ENCODE measurements at places on chromosomes 7 and 10. TPM values are rescaled to one million over a fixed set of nuclear protein-coding genes. Genes with fewer than 3 reads are reported as not detected.

DNA sequence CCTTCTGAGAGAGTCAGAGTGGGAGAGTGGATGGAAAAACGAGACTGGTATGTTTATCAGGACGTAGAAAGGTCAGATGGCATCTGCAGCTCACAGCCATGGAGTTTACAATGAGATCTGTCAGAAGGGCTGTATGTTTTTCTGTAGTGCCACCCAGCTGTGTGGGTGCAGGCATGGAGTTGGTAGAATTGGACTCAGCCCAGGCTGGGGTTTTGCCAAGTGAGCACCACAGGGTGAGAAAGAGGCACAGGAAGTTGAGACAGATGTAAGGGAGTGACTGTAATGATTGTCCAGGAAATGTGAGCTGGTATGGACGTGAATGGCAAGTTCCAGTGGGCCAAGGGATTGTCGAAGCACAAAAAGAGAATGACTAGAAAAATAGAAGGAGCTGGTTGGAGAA is 9.1 kb upstream of the ZYX start:
- H3K27ac ChIP-seq = peak overlapping the region; percentile 79
- no peaks in the 10 kb centered on the region for H3K36me3 ChIP-seq
- no peaks in the 10 kb centered on the region for H3K27me3 ChIP-seq
- peak; percentile 82 for DNase-seq
- no peak overlapping the region for H3K4me3 ChIP-seq

DNA sequence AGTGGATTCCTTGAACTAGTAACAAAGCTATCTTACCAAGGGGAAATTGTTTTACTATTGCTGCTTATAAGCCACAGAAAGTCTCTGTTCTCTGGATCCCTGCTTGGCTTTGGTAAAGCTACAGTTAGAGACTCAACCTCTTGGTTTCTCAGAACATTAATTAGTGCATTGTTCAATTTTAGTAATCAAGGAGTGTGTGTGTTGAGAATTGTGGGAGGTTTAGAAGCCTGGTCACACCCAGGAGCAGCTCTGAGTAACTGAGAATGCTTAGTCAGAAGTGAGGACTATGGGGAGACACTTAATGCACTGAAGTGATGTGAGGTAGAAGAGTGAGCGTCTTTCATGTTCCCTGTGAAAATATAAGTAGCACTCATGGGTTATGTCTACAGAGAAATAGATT is 8.2 kb upstream of the ACTA2 start:
- no peaks in the 10 kb centered on the region for H3K36me3 ChIP-seq
- DNase-seq = no peak
- H3K4me3 ChIP-seq = no peak overlapping the region
- H3K27me3 ChIP-seq = no peaks in the 10 kb centered on the region
- H3K4me1 ChIP-seq = peaks cover 24% of the 10 kb centered on the region
- no peak overlapping the region for H3K27ac ChIP-seq

DNA sequence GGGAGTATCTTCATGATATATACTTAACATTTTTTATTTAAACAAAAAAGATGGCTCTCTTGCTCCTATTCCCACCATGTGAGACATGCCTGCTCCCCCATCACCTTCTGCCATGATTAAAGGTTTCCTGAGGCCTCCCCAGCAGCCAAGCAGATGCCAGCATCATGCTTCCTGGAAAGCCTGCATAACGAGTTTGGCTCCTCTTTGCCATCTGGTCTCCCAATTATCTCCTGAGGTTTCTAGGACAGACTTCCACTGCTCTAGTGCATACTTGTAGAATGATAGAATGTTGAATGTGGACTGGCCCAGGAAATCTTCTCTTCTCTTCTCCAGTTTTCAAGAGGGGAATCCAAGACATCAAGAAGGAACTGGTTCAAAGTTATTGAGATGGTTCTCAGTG is 45.9 kb upstream of the ELAPOR2 start:
- DNase-seq = no peak
- H3K27me3 ChIP-seq = peaks cover 18% of the 10 kb centered on the region
- H3K4me1 ChIP-seq = no peaks in the 10 kb centered on the region
- no peak overlapping the region for H3K27ac ChIP-seq
- H3K4me3 ChIP-seq = no peak overlapping the region

DNA sequence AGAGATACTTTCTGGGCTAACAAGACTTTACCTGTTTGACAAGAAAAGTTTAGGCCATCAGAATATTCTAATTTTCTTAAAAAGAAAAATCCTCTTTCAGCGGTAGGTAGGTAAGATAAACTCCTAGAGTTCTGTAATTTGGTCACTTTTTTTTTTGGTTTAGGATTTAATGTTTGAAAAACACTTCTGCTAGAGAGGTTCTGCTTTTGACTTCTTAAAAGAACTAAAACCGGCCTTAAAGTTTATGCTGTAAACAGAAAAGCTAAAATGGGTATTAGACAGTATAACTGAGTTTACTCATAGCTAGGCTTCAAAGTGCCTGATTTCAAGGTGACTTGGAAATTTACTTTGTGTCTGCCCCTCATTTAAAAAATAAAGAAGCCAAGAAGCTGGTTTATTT is 21.7 kb upstream of the KMT2E start:
- DNase-seq = no peak

DNA sequence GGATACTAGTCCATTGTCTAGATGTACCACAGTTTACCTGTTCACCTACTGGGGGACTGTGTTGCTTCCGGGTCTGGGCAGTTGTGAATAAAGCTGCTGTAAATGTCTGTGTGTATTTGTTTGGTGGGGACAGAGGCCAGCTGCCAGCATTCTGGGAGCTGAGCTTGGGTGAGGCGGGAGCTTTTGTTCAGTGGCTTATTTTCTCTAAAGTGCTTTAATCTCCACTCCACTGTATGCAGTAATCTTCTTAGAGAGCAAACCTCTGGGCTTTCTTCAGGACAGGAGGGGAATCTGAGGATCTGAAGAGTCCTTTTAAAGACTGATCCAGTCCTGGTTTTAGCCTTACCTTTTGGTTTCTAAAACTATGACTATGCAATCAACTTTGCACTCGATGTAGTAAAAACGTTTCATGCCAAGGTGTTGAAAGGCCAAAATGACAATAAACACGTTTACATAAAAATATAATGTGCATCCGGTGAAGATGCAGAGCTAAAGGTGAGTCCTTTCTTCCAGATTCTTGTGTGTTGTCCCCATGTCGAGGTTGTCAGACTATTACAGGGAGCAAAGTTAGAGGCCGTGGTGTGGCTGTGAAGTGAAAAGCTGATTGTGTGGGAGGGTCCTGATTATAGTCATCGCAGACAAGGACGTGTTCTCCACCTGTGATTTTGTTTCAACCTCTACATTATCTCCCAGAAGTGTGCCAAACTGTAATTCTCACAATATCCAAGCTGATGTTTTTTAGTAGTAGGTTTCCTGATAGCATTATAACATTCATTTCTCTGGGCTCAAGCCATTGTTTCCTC is 279.8 kb downstream of the CAMK1D start:
- no peak overlapping the region for H3K27ac ChIP-seq
- H3K4me3 ChIP-seq = no peak overlapping the region
- peak; percentile 14 for DNase-seq

- H3K27me3 ChIP-seq = no peaks in the 10 kb centered on the region
- H3K36me3 ChIP-seq = peaks cover 13% of the 10 kb centered on the region
- DNase-seq = no peak
- peaks cover 68% of the 10 kb centered on the region for H3K4me1 ChIP-seq
- H3K27ac ChIP-seq = peak overlapping the region; percentile 1
- no peak overlapping the region for H3K4me3 ChIP-seq
Measured at GRCh38 chr10:102777711-102778453, 34.1 kb downstream of the WBP1L start.

GRCh38 chr10:5645375-5645774 is 21.0 kb downstream of the ASB13 start:
- no peak overlapping the region for H3K27ac ChIP-seq
- no peak for DNase-seq
- H3K4me3 ChIP-seq = no peak overlapping the region
- peaks cover 10% of the 10 kb centered on the region for H3K36me3 ChIP-seq

Gene LANCL2
- 10.7 TPM for total RNA-seq

Gene FAM25G
- not detected for total RNA-seq

DNA sequence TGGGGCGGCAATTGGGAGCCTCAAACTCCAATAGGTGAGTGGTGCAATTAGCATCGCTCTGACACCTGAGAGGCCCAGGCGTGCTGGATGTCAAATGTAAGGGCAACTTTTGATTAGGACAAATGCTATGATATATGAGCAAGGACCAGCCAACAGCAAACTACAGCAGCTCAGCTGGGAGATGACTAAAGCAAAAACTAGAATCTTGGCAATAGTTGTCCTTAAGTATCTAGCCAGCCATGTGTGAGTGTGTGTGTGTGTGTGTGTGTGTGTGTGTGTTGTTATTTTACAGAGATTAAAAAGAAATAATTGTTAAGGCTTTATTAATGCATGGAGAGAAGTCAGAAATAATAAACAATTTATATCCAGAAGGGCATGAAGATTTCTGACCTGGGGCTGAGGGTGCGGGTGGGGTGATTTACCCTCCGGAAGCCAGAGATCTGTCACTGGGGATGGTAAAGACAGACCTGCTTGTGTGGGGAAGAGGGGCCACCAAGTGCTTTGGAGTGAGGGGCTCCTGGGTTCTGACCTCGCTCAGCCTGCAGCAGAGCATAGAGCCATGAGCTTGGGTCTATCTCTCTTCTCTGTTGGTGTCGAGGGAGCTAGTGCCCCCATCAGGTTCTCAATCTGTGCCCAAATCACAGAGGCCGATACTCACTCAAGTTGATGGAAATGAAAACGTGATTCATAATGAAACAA is 77.3 kb downstream of the EMX2 start:
- peaks cover 18% of the 10 kb centered on the region for H3K27me3 ChIP-seq
- H3K36me3 ChIP-seq = no peaks in the 10 kb centered on the region
- no peak overlapping the region for H3K27ac ChIP-seq
- no peak for DNase-seq

- H3K27ac ChIP-seq = no peak overlapping the region
- H3K36me3 ChIP-seq = no peaks in the 10 kb centered on the region
- no peak overlapping the region for H3K4me3 ChIP-seq
- no peak for DNase-seq
Measured at GRCh38 chr7:2707481-2707880, 19.5 kb downstream of the AMZ1 start.

DNA sequence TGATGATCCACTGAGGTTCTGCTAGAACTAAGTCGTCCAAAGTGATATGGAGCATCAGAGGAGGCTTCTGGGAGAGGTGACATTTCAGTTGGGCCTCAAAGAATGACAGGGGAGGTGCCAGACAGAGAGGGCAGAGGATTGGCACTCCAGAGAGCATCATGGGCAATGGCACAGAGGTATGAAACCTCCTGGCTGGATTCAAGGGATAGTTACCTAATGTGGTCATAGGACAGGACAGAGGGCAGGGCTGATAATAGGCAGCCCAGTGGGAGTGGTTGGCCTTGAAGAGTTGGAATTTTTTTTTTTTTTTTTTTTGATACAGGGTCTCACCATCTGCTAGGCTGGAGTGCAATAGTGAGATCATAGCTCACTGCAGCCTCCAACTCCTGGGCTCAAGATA is 7.6 kb downstream of the SRRM3 start:
- H3K4me3 ChIP-seq = no peak overlapping the region
- H3K27ac ChIP-seq = no peak overlapping the region
- DNase-seq = no peak
- H3K27me3 ChIP-seq = peaks cover 10% of the 10 kb centered on the region
- no peaks in the 10 kb centered on the region for H3K36me3 ChIP-seq

DNA sequence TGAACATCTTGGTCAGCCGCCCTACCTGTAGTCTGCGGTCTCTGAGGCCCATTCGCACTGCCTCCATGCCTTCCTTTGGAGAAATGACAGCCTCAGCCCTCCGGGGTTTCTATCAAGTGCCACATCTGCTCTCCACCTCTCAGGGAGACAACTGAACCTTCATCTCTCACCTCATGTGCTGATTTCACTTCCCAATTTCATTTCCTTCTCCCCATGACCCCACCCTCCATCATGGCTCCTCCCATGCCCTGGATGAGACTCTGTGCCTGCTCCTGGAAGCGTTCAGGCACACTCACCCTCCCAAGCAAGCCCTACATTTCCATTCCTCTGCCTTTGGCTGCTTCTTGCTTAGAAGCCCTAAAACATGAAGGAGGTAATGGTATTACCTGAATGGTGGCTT is 7.8 kb upstream of the SCD start:
- no peaks in the 10 kb centered on the region for H3K27me3 ChIP-seq
- no peak overlapping the region for H3K4me3 ChIP-seq
- no peak for DNase-seq
- no peaks in the 10 kb centered on the region for H3K36me3 ChIP-seq
- H3K27ac ChIP-seq = no peak overlapping the region

- no peak overlapping the region for H3K27ac ChIP-seq
- H3K4me3 ChIP-seq = no peak overlapping the region
- no peak for DNase-seq
- H3K27me3 ChIP-seq = no peaks in the 10 kb centered on the region
Measured at GRCh38 chr7:74429153-74429747, 24.5 kb upstream of the GTF2IRD1 start.

Gene NEUROD6
- total RNA-seq = not detected

GRCh38 chr7:98294798-98295382 is 13.4 kb downstream of the BRI3 start:
- no peak overlapping the region for H3K27ac ChIP-seq
- H3K4me3 ChIP-seq = no peak overlapping the region
- no peaks in the 10 kb centered on the region for H3K4me1 ChIP-seq
- DNase-seq = peak; percentile 54

DNA sequence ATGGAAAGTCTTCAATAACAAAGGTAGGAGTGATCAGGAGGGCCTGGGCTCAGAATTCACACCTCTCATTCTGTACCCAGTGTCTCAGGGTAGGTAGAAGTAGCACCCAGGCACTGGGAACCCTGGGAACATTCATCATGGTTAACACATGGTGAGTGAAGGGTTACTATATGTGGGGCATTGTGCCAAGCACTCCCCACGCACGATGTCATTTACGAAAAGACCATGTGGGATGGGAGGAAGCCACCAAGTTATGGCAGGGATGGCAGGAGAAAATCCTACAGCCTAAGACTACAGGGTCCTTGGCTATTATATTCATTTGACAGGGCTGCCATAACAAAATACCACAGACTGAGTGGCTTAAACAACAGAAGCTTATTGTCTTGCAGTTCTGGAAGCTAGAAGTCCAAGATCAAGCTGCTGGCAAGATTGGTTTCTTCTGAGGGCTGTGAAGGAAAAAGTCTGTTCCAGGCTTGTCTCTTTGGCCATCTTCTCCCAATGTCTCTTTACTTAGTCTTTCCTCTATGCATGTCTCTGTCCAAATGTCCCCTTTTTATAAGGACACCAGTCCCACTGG is 27.7 kb upstream of the DDIT4 start:
- H3K4me3 ChIP-seq = no peak overlapping the region
- H3K36me3 ChIP-seq = no peaks in the 10 kb centered on the region
- H3K27ac ChIP-seq = peak overlapping the region; percentile 82
- H3K27me3 ChIP-seq = no peaks in the 10 kb centered on the region
- no peak for DNase-seq
- H3K4me1 ChIP-seq = peaks cover 78% of the 10 kb centered on the region

Gene LIMK1
- 17.8 TPM for total RNA-seq

DNA sequence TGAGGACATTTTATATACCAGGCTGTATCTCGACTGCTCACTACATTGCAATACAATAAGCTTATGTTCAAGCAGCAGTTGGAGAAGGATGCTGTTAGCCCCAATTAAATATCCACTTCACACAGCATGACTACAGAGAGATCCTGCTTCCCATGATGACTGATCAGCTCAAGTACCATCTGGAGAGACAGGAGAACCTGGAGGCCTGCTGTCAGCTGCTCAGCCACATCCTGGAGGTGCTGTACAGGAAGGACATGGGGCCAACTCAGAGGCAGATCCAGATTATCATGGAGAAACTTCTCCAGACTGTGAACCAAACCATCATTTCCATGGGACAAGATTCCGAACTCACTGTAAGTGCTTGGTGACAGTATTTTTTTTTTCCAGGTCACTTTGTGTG is 22.5 kb downstream of the RNF133 start:
- H3K27ac ChIP-seq = no peak overlapping the region
- no peak overlapping the region for H3K4me3 ChIP-seq
- no peaks in the 10 kb centered on the region for H3K36me3 ChIP-seq
- no peaks in the 10 kb centered on the region for H3K27me3 ChIP-seq

Gene ADGRA1
- not detected for total RNA-seq

Gene SPAM1
- total RNA-seq = not detected

Gene PTPRN2
- total RNA-seq = 0.49 TPM

Gene CLDN12
- 4.3 TPM for total RNA-seq

Data from activated CD8-positive, alpha-beta T cell treated with anti-CD3 and anti-CD28 coated beads for 36 hours (primary cell).